ENCODE measurements at places on chromosomes 7 and 10.

GRCh38 chr10:91974960-91975359 lies 51.4 kb downstream of the BTAF1 start:
- no peak for DNase-seq

DNA sequence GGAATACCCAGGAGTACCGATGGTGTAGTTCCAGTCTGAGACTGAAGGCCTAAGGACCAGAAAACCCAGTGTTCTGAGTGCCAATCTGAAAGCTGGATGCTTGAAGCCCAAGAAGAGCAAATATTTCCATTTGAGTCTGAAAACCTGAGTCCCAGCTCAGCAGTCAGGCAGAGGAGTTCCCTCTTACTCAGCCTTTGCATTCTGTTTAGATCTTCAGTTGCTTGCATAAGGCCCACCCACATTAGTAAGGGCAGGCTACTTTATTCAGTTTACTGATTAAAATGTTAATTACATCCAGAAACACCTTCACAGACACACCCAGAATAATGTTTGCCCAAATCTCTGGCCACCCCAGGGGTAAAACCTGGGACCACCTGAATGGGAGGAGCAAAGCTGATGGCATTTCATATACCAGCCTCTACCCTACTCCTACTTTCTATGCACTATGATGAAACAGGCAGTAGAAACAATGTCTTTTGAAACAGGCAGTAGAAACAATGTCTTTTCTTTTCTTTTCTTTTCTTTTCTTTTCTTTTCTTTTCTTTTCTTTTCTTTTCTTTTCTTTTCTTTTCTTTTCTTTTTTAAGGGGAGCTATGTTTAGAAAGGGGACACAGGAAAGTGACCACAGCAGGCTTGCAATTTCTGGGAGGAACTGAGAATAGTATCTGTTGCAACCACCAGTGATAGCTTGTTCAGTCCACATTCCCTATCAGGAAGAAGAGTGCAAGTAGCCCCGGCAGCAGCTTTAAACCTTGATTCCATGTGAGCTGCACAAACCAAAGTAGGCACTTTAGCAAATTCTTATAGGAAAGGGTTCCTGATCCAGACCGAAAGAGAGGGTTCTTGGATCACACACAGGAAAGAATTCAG lies 30.6 kb downstream of the FAM237B start:
- DNase-seq, result peak; percentile 44

- no peak for DNase-seq
Measured at GRCh38 chr7:132084776-132085388, 491.4 kb downstream of the PLXNA4 start.

- no peak for DNase-seq
Measured at GRCh38 chr10:35447693-35448407, 111.5 kb downstream of the CCNY start.

GRCh38 chr7:146115548-146115850 lies 1.1 kb upstream of the CNTNAP2 start:
- DNase-seq, result no peak

- DNase-seq, result no peak
Measured at GRCh38 chr10:61029411-61029810, 85.4 kb upstream of the RHOBTB1 start.

GRCh38 chr10:96700374-96701099 lies 19.8 kb downstream of the PIK3AP1 start:
- peak; percentile 83 for DNase-seq

All from suppressor macrophage (primary cell).